ENCODE measurements at places on chromosomes 2 and 18. TPM values are rescaled to one million over a fixed set of nuclear protein-coding genes. Genes with fewer than 3 reads are reported as not detected.

GRCh38 chr2:158477202-158477601 lies 20.4 kb downstream of the PKP4 start:
- DNase-seq: no peak
- no peak overlapping the region for H3K4me3 ChIP-seq
- H3K36me3 ChIP-seq: no peaks in the 10 kb centered on the region

The ECEL1 gene
- total RNA-seq: not detected

DNA sequence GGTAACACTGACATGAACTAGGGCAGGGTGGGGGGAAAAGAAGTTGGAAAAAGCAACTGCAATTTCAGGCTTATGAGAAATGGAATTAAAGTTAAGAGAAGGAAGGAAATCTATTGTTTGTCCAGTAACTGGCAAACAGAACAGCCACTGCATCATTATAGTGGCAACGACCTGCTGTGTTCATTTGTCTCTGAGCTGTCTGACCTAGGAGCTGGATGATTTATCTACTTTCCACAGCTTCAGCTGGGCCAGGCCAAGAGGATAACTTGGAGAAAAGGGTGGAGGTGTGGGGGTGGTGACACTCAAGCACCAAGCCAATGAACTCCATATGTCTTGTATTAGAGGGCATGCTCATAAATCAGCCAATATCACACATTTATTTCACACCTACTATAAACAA lies 291.5 kb upstream of the KLHL29 start:
- no peak overlapping the region for H3K27ac ChIP-seq
- DNase-seq: no peak
- no peak overlapping the region for H3K4me3 ChIP-seq
- no peaks in the 10 kb centered on the region for H3K36me3 ChIP-seq

- no peaks in the 10 kb centered on the region for H3K27me3 ChIP-seq
- H3K4me3 ChIP-seq: no peak overlapping the region
- no peaks in the 10 kb centered on the region for H3K4me1 ChIP-seq
- H3K27ac ChIP-seq: no peak overlapping the region
- no peak for DNase-seq
- H3K36me3 ChIP-seq: no peaks in the 10 kb centered on the region
These were observed 476.4 kb upstream of the SPHKAP start for GRCh38 chr2:228657807-228658402.

The C2orf72 gene
- total RNA-seq: 0.16 TPM
